Stimulated activated CD4-positive, alpha-beta T cell treated with anti-CD3 and anti-CD28 coated beads, Interleukin-12 subunit alpha, Interleukin-12 subunit beta, amount 100 ng/mL, for 48 hours (primary cell): ENCODE measurements at places on chromosomes 2 and 18.

DNA sequence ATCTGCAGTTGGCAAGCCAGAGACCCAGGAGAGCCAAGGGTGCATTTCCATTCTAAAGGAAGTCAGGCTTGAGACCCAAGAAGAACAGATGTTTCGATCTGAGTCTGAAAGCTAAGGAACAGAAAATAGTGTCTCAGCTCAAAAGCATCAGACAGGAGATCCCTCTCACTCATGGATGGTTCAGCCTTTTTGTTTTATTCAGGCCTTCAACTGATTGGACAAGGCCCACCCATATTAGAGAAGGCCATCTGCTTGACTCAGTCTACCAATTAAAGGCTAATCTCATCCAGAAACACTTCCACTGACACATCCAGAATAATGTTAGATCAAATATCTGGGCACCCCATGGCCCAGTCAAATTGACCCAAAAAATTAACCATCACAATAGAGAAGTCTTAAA, 255.0 kb downstream of the TXNL1 start:
- DNase-seq = no peak

DNA sequence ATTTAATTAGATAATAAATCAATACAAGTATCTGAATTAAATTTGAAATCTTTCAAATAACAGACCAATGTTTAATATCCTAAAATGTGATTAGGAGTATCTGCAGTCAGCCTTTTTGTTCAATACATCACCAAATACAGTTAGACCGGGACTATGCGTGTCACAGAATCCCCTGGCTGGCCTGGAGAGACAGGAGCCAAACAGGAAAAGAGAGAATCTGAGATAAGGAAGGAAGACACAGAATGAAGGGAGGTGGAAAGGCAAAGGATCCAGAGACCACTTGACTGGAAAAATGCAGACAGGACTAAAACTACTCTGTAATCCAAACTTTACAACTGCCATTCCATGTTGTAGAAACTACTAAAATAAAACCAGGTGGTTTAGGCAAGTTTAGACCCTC, 66.3 kb downstream of the SIGLEC15 start:
- no peak for DNase-seq

DNA sequence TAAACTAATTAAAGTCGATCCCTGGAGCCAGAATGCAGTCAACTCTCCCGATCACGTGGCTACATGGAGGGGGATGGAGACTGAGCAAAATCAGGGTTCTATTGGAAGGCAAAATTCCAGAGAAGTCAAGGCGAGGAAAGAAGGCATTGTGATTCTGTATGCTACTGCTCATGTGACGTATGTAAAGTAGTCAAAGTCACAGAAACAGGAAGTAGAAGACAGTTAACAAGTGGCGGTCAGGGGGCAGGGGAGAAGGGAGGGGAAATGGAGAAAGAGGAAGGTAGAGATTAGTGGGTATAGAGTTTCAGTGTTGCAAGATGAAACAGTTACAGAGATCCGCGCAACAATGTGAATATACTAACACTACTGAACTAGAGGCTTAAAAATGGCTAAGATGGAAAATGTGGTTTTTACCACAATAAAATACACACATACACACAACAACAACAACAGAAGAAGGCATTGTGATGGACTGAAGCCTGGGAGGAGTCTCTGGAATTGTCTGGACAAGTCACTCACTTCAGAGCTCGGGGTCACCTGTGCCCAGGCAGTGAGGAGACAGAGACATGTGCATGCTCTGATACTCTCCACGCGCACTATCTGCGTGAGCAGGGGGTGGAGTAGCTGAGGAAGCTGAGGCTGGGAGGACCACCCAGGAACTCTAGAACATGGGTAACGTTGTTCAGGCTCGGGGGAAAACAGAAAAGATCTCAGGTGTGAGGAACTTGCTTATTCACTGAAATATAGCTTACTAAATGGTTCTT, 89.9 kb upstream of the CDCA7 start:
- no peak for DNase-seq

GRCh38 chr2:210899131-210899530, 342.7 kb downstream of the CPS1 start:
- DNase-seq = no peak

GRCh38 chr2:239379641-239380170, 21.1 kb downstream of the HDAC4 start:
- no peak for DNase-seq

GRCh38 chr18:70250781-70251180, 38.1 kb upstream of the SOCS6 start:
- DNase-seq = no peak
